Amygdala (tissue), 56 donors: ENCODE measurements at places on chromosomes 3 and 15.

GRCh38 chr3:32045091-32045915, 61.1 kb upstream of the GPD1L start:
- no peak for DNase-seq

GRCh38 chr3:30457726-30458125, 148.7 kb upstream of the TGFBR2 start:
- DNase-seq = no peak

DNA sequence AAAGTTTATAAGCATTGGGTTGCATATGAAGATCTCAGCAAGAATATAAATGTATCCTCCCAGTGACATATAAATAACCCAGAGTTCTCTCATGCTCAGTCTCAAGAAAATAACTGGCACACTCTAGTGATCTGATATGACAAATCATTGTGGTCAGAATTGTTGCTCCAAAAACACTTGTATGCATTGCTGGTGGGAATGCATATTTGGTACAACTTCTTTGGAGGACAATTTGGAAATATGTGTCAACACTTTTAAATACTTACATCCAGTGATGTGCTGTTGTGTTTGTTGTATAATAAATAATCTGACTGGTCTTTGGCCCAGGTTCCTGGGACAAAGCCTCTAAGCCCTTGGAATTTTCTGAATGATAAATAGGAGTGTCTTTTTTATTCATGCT, 66.7 kb upstream of the STT3B start:
- DNase-seq = no peak

DNA sequence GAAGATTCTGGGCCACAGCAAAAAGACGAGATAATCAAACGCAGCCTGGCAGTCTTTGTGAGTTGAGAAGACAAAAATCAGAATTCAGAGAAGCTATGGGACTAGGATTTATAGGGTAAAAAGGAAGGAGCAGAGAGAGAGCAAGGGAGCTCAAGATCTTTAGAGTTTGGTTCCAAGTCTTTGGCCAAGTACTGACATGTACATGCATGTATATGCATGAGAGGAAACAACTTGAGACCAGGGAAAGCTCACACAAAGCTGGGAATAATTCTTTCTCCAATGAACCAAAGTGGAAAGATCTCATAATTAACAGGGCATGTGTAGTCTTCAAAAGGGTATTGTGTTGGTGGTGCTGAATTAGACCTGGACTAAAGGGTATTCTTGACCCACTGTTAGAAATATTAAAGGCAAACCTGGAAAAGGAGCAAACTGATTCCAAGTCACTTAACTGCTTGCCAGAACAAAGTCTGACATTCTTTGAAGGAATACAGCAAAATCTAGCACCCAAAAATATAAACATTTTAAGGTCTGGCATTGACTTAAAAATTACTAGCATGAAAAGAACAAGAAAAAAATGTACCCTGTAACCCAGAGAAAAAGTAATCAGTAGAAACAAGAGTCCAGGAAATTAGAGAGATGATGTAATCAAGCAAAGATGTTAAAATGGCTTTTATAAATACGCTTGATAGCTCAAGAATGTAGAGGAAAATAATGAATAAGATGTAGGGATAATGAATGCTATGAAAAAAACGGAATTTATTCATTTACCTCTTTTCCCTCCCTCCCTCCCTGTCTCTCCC, 226.0 kb upstream of the CGNL1 start:
- no peak for DNase-seq

DNA sequence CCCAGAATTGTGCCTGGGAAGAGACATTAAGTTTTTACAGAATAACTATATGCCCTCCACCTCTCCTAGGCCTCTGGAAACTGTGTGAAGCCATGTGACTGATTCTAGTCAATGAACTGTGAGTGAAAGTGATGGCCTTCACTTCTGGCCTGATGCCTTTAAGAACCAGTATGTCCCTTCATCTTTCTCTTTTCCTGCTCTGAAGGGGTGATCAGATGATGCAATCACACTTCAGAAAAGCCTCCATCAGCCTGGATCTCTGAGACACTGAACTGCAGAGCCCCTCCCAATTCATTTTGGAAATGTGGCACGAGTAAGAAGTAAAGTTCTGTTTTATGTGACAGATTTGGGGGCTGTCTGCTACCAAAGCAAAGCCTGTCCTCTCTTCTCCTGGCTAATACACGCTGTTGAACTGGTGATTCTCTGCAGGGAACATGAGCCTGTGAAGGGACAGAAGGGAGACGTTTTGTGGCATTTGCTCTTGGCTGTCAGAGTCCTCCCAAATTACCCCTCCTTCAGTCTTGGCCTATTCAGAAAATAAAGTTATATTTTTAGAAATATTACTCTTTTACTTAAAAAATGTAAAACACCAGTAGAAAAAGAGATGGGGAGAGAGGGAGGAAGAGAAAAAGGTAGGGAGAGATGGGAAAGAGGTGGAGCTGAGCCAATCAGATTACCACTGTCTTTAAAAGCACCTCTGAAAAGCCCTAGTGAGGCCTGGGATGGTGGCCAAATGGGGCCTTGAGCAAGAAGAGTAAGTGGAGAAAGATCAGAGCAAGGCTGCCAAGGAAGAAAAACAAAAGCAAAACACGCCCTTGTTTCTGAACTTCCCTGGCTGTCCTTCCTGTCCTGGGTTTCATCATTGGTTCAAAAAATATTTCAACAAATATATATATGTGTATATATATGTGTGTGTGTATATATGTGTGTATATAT, 40.9 kb upstream of the RYK start:
- DNase-seq = peak; percentile 28

DNA sequence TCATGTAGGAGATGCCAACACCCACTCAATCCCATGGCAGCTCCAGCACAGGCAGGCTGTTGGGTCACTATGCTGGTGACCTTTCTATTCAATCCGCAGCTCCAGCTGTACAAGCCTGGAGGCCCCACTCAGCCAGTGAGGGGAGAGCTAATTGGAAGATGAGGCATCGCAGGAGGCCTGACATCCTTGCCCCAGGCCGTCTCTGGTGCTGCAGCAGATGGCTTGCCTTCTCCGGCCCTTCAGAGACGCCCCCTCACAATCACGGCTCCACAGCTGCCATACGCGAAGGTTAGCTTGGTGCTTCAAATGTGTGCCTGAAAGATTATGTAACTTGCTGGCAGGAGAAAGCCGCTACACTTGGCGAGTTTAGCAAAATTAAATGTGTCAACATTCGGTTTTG, 104.2 kb upstream of the CLSTN2 start:
- DNase-seq = no peak

- no peak for DNase-seq
Measured at GRCh38 chr15:92520914-92521623, 127.4 kb downstream of the ST8SIA2 start.

DNA sequence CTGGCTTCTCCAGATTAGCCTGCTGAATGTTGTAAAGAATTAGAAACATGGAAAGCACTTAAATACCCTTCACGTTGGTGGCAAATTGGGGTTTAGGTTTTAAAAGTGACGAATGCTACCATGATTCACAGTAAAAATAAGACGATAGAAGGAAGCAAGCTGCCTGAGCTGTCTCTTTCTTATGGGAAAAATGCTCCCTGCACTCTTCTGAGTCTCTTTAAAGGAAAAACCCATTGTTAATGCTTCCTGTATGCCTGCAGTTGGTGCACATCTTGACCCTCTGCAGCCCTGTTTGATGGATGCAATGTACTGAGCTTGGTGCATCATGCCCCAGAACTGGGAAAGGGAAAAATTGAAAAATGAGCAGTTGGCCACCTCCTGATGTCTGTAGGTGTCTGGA, 258.6 kb upstream of the RASGRP1 start:
- no peak for DNase-seq

- DNase-seq = no peak
Measured at GRCh38 chr3:50172626-50173220, 17.6 kb downstream of the SEMA3F start.

DNA sequence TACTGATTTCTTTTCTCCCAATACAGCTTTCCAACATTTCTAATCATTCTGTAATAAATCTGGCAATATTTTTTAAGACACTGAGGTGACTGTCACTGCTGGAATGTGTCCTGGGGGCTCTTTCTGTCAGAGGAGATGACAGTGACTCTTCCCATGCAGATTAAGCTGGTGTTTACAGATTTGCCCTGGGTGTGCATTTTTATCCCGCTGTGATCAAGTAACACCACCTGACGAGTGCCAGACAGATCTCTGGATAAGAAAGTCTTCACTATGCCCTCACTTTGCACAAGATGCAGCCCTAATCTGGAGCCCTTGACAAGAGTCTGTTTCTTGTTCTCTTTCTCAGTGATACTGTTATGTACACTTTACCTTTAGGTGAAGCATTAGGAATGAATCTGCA, 477.7 kb downstream of the ZIC1 start:
- DNase-seq = no peak

DNA sequence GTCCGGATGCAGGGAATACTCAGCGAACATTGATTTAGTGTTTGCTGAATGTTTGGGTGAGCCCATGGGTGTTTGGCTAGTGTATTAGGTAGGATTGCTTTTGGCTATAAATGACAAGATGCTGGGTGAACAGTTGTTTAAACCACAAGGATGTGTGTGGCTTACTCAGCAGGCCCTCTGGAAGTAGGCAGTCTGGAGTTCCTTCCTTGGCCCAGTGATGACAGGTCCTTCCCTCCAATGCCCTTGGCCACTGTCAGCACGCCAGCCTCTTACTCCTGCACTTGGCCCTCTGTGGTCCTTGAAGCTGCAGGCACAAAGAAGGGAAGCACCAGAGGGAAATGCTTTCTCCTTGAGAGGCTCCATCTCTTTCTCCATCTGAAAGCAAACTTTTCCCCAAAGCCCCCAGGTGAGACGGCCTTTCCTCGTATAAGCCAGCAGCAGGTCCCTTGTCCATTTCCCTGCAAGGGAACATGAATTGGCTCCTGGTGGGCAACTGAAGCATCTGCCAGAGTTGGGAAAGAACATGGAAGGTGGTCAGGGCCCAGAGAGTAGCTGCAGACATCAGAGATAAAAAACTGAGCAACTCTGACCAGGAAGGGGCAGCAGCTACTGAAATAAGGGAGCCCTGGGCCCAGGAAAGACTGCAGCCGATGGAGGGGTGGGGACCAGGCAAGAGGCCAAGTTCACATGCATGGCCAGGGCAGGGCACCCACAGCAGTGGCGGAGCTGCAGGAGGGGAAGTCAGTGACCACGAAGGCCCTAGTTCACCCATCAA, 105.0 kb downstream of the TPRA1 start:
- no peak for DNase-seq

GRCh38 chr15:23038726-23039142, 635 bp downstream of the TUBGCP5 start:
- no peak for DNase-seq

DNA sequence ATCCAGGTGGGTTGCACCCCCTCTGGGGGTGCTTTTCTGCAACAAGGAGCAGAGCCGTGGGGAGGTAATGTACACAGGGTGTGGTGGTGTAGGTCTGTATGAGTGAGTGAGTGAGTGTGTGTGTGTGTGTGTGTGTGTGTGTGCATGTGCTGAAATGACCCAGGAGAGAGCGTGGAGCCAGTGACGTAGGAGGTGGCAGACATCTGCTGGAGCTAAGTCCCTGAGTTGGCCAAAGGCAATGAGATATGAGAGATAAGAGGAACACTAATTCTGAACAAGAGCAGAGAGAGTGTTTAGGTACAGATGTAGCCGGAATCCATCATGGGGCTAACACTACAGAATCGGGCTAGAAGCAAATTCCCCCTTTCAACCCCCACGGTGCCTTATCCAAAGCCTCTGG, 27.6 kb downstream of the BDH1 start:
- no peak for DNase-seq

DNA sequence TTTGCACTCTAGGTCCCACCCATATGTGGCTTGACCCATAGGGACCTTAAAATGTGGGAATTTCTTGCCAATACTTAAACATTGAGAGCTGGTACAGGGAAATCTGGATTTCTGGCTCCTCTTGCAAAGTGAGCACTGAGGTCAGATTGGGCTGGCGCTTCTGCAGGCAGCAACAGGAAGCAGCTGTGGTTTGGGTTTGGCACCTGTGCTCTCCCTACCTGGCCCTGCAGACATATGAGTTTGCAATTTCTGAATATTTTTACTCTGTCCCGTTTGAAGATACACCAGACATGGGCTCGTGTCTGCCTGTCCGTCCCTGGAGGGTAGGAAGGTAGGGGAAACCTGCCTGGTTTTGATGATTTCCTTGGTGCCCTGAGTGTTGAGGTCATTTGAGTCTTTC, 74.8 kb upstream of the SEC13 start:
- no peak for DNase-seq

DNA sequence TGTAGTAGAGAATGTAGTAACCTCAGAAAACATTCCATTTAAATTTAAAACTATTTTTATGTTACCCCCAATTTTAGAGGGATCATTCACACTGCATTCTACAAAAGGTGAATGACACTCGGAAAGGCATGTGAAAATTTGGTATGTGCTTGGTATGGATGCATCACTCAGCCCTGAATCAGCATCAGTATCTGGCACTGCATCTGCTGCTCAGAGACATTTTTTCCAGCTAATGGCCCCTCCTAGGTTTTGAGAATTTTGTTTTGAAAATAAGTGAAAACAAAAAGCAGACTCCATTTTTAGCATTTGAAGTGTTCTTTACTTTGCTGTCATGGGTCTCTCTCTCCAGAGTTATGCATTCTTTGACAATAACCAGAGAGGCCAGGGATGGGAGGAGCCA, 15.6 kb upstream of the WWTR1 start:
- DNase-seq = no peak

- DNase-seq = no peak
Measured at GRCh38 chr15:36882487-36883131, 217.7 kb downstream of the MEIS2 start.

DNA sequence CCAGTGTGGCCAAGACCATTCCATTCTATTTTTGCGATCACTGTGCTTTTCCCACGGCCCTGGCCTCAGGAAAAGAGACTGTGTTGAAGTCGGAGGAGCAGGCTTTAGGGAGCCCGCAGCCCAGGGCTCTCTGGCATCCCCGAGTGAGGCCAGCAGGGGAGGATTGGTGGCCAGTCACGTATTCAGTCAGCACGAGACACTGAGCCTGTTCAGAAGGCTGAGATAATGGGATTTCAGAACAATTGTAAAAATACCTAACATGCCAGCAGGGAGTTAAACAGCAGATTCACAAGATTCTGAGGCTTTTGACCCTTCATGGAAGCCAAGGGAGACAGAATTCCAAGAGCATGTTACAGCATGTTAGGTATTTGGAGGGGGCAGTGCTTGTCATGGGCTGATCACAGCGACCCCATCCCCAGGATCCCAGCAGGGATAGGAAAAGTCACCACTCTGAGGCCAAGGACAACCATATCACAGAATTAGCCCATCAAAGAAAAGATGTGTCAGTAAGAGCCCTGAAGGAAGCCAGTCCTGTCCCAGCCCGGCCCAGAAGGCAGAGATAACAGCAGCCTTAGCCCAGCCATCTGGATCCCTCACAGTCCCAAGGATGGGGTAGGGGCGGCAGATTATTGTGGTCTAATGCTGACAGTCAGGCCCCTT, 40.6 kb downstream of the AMOTL2 start:
- DNase-seq = no peak

GRCh38 chr15:63722204-63722808, 111.4 kb downstream of the HERC1 start:
- DNase-seq = no peak

DNA sequence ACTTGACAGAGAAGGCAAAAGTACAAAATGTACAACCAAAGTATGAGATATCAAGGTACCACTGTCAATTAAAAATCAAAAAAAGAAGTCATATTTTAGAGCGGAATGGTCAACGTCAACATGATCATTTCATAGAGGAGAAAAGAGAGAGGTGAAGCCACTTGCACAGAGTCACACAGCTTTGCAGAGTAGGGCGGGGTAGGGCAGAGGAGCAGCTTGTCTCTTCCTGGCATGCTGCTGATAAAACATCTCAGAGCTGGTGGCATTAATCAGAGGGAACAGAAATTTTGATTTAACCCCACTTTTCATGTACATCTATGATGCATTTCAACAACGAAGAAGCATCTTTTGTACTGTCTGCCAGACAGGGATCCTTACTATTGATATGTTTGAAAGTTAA, 5.2 kb upstream of the IGF1R start:
- no peak for DNase-seq
